Dorsolateral prefrontal cortex (tissue), 122 donors: ENCODE measurements at places on chromosomes 12 and 14.

DNA sequence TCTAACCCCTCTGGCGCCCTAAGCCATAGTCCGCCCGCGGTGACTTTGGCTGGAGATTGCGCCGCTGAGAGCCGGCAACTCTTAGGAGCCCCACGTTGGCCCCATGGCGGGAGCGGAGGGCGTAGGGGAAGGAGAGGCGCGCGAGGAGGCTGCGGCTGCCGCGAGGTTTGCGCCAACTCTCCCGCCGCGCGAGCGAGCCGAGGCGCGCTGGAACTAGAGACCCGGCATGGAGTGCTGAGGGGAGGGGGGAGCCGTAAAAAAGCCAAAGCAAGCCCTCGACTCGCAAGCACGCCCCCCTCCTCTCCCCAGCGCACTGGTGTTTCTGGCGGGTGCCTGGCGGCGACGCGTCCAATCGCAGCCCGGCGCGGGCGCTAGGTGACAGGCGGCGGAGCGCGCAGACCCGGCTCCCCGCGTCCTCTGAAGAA is at the start of gene SYT10:
SYT10 (minus strand) TSS at position 233 of the 425 bp plus-strand sequence. CDS start 297 bp downstream, outside the sequence.
- DNase-seq, result no peak

DNA sequence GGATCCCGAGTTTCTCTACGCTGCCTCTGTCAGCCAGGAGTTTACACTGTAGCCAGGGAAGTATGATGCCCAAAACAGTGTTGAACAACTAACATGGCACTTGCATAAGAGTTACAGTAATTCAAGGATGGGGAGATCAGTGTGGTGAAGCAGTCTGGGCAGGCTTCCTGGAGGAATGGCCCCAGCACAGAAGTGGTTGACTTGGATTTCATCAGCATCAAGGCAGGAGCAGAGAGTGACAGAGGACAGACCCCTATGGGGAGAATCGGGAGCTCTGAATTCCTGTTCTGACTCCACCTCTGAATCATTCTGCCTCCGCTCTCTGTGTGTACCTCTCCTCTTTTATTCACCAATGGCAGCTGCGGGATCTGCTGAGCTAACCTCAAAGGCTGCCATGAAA is 124.5 kb downstream of the KCNA5 start:
- DNase-seq, result no peak

DNA sequence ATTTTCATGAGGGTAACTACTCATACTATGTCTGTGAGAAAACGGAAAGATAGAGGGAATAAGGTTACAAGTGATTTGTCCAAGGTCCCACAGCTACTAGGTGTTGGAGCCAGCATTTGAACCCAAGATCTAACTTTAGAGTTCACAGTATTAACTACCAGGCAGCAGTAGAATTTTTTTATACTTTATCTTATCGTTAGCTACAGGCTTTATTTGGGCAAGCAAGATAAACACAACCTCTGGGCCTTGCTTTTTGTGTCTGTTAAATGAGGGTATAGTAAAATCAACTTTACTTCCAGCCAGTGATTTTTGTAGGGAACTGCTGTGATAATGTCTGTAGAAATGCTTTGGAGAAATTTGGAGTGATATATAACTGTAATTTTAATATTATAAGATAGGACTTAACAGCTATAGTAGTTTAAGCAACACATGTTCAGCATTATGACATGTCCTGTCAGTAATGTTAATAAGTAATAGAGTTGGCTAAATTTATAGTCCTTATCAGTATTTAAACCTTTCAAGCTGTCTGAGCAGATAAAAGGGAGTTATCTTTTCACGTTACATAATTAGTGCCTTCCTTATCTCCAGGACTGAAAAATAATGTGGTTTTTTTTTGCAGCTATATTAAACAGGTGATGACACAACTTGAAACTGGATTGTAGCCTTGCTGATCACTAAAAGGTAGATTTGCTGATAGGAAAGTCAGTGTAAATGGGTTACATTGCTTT is 12.8 kb downstream of the LEMD3 start:
- no peak for DNase-seq

- no peak for DNase-seq
Observed at GRCh38 chr12:119602734-119603094, 9.1 kb downstream of the TMEM233 start.

DNA sequence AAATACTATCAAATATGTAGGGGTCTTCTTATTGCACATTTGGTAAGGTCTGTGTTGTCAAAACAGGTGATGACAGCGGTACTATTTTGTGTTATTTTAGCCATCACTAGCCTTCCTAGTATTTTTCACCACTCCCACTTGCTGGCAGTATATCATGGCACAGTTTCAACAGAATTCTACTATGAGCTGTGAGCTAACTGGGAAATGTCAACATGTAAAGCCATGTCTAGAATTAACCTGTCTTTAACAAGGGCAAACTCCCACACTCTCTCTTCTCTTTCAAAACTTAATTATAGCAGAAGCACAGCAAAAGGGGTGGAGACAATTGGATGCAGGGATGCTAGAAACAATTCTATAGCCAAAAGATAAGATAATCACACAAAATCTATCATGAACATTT is 253.4 kb downstream of the PAX9 start:
- no peak for DNase-seq

GRCh38 chr12:114903083-114903691 is 219.2 kb upstream of the TBX3 start:
- DNase-seq, result no peak

GRCh38 chr12:126588586-126589249 is 1523.5 kb downstream of the AACS start:
- no peak for DNase-seq

GRCh38 chr14:102049258-102050025 is 37.4 kb downstream of the HSP90AA1 start:
- peak; percentile 74 for DNase-seq

- DNase-seq, result no peak
Observed at GRCh38 chr14:39094515-39094914, 8.5 kb downstream of the SEC23A start.

DNA sequence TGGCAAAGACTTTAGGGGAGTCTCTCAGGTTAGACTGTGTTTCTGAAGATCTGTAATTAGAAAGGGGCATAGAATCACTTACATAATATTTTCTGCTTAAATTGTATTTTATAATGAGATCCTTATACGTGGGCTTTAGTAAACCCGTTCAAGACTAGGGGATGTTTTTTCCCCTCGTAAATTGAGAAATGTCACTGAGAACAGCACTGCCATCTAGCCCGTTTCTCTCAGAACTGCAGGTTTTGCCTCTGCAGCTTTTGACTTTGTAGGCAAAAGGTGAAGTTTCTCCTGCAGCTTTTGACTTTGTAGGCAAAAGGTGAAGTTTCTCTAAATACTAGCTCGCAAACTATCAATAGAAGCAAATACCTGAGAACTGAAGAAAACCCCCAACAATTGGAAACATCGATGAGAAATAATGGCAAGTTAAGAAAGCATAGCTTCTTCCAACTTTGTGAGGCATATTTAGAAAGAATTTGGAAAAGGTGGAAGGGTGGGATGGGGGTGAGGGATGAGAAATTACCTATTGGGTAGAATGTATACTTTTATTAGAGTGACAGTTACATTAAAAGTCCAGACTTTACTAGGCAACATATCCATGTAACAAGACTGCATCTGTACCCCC is 9.9 kb upstream of the ASPG start:
- DNase-seq, result no peak

DNA sequence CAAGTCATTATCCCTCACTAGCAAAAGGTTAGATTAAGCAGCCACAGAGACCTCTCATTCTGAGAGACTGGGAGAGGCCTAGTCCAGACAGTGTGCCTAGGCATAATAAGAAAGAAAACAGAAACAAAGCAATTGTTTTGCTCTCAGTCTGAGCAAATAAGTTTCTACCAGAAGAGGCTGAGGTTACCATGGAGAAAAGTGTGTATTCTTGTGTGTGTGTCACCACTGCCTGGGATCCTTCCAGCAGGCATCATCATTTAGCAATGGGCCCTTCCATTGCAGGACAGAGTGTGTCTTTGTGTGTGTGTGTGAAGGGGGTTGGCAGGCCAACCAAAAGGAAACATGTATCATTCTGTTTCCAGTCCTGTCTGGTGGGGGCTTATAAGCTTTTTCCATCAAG is 3.7 kb downstream of the EFS start:
- DNase-seq, result peak; percentile 69

- DNase-seq, result no peak
Observed at GRCh38 chr12:92629349-92630065, 73.3 kb upstream of the PLEKHG7 start.

- DNase-seq, result no peak
Observed at GRCh38 chr12:6280053-6280469, 30.4 kb upstream of the PLEKHG6 start.

DNA sequence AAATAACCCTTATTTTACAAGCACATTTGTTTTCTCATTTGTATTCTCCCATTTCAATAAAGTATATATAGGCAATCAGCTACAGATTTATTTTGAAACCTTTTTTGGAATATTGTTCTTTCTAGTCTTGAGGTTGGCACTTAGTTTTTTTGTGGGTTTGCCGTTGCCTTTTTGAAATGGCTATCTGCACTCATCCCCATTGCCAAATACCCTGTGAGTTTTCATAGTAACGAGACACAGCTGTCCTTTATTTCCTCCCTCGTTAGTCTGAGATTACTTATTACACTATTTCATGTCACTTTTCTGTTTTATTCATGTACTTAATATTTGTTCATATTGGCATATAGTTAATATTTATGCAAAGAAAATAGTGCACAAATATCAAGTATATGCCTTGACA is 1104.0 kb downstream of the SLC6A15 start:
- no peak for DNase-seq

GRCh38 chr14:47778631-47779030 is 103.2 kb upstream of the MDGA2 start:
- no peak for DNase-seq

DNA sequence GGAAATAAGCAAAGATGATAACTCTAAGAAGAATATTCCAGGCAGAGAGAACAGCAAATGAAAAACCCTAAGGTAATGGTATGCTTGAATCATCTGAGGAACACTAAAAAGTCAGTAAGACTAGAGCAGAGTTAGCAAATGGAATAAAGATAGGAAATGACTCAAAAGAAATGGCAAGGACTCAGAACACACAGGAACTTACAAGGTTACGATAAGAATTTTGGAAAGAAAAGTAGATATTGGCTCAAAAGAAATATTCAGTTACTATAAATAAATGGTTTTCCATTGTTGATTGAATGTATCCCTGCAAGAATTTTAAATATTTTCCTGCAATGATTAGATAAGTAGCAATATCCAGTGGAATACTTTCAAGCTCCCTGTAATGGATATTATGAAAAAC is 705.8 kb downstream of the C12orf50 start:
- DNase-seq, result no peak

- no peak for DNase-seq
Observed at GRCh38 chr14:31954991-31955390, 122.1 kb upstream of the ARHGAP5 start.

DNA sequence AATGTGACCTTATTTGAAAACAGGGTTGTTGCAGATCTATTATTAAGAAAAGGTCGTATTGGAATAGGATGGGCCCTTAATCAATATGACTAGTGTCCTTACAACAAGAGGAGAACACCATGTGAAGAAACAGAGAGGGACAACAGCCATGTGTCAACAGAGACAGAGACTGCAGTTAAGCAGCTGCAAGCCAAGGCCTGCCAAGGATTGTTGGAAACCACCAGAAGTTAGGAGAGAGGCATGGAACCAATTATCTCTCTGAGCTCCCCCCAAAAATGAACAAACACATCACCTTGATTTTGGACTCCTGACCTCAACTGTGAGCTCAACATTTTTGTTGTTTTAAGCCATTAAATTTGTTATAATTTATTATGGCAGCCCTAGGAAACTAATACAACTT is 214.6 kb upstream of the PRKD1 start:
- DNase-seq, result no peak

DNA sequence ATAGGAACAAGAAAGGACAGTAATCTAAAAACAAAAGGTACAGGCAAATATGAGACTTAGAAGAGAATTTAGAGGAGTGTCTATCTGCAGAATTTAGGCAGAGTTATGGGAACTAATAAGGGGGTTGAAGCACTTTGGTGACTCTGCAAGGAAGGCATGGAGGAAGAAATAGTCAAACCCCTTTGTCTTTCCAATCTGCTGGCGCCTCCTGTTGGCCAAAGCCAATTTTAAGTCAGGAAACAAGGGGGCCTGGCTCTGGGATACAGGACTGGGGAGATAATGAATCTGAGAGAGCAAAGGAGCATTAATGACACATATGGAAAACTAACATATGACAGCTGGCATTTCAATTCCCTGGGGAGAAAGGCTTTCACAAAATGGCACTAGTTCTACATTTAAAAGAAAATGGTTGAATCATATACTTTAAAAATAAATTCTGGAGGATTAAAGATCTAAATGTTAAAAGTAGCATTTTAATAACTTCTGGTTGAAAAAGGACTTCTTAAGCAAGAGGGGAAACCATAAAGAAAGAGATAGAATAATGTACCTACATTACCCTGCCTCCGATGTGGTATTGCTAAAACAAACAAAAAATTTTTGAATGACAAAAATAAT is 48.5 kb upstream of the CSRP2 start:
- no peak for DNase-seq

DNA sequence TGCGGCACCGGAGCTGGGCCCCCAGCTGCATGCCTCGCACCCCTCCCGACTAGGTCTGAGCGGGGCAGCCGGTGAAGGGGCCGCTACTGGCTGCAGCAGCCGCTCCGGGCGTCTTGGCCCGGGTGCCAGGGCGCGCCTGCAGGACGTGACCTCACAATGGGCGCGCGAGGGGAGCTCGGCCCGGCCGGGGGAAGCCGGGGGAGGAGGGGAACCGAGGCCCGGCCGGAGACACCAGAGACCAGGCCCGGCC is 353 bp downstream of the BAG5 start:
- no peak for DNase-seq

DNA sequence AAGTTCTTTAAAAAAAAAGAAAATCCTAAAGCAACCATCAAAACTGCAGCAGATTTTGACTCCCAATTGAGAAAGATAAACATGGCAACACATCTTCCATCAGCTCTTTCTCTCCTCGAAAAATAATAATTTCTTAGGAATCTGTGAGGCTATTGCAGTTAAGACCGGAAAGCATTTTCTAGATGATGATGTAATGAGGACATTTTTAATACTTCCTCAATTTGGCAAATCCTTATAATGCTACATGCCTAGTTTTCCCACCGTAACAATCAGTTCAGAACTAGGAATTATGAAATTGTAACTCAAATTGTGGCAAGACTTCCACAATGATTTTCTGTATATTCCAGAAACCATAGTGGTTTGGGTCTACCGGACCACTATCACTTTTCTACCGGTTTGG is 180.9 kb upstream of the PDE3A start:
- no peak for DNase-seq

- no peak for DNase-seq
Observed at GRCh38 chr14:104732931-104733681, 9.1 kb downstream of the ADSS1 start.

DNA sequence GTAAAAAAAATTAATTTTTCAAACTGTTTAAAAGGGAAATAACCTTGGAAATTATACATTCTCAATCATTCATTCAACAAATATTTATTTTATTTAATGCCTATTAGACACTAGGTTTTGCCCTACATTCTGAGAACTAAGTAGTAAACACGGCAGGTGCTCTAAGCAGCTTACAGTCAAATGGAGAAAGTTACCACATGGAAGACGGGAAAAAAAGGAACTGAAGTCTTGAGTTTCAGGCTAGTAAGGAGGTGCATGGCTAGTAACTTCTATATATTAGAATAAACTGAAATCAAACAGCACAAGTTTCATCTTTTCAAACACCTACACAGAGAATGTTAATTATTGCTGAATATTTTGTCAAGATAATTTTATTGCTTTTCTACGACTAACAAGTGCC is 52.9 kb downstream of the C12orf42 start:
- DNase-seq, result no peak
